NCI-H345 (cell line): ENCODE measurements at places on chromosomes 6 and 20.

DNA sequence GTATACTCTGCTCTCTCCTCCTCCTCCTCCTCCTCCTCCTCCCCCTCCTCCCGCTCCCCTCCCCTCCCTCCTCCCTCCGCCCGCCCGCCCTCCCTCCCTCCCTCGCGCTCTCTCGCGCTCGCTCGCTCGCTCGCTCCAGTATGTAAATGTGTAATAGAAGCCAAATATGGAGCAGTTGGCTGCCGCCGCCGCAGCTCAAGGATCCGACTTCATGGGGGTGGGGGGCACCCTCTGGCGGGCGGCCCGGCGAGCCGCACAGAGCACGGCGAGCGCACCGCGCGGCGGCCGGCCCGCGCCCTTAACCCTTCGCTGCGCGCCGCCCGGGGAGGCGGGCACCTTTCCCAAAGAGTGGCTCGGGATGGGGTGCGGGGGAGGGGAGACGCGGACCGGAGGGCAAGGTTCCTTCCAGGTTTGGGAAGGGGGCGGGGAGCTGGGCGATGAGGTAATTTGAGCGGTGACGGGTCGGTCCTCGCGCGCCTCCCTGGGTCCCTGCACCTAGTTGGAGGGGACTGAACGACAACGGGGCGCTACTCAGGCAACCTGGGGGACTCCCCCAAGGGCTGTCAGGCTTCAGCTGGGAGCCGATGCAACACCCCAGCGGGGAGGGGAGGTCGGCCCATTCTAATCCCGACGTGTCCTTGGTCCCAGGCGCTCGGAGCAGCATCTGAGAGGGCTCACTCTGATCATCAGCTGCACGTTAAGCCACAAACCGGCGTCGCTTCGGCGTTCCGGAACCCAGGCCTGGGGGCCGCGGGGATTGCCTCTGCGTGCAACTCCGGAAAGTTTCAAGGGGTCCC lies 409 bp upstream of the ATXN1 start:
- peak; percentile 47 for DNase-seq

DNA sequence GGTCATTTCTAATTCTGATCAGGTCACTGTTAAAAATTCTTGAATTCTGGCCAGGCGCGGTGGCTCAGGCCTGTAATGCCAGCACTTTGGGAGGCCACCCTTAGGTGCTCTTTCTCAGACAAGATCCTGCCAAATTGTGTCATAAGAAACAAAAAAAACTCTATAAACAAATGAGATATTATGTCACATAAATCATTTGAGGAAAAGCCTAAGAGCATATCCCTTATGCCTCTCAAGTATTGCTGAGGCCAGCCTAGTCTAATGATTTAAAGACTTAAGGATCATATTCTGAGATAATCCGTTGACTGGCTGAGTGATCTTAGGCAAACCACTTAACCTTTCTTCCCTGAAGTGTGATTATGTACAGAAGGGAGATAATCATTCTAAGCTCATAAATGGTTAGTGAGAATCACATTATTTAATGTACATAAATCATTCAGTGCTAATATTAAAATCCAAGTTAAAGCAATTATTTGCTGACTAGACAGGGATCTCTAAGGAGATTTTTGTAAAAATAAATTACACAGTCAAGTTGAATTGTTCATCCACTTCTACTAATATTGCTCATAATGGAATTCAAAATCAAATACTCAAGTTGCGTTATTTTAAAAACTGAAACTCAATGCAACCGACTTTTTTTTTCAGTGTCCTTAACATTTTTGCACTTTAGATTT lies 365.4 kb downstream of the PHF3 start:
- DNase-seq = no peak

DNA sequence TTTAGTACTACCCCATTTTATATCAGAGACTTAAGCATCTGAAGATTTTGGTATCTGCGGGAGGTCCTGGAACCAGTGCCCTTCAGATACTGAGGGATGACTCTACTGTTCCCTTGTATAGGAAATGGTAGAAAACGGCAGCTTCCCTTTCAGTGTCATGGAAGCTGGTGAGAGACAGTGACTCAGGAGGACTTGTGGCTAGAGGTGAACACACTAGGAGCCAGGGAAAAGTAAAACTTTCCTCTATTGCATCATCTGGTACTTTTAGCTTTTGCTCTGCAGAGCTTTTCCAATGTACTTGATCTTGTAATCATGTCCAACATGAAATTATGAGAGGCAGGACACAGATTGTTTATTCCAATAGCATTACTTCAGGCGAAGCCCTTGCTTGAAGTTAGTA lies 45.0 kb downstream of the RNF144B start:
- no peak for DNase-seq

DNA sequence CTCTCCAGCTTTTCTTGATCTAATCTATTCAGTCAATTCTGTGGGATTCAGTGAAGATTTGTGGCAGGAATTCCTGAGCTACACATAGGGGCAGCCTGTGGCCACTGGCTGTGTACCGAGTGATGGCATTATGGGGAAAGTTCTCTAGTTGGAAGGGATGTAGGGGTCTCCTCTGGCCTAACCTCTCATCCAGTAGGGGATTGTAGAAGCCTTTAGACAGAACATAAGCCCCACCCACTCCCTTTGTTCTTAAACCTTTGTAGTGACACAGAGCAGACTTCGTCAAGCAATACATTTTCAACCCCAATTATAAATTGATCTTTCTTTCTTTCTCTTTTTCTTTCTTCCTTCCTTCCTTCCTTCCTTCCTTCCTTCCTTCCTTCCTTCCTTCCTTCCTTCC lies 188.9 kb downstream of the QKI start:
- no peak for DNase-seq

- no peak for DNase-seq
Measured at GRCh38 chr6:159376516-159377158, 207.4 kb downstream of the FNDC1 start.

DNA sequence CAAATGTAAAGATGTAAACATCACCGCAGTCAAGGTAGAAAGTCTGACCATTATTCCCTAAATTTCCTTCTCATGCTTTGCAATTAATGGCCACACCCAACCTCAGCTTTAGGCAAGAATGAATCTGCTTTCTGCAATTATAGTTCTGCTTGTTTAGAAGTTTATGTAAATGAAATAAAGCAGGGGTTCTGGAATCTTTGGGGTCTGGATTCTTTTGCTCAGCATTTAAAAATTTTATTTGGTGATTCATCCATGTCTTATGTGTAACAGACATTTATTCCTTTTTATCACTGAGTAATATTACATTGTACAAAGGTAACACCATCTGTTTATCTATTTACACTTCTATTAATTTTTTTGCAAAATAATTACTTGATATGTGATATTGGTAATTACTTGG lies 613.6 kb downstream of the UTRN start:
- no peak for DNase-seq

DNA sequence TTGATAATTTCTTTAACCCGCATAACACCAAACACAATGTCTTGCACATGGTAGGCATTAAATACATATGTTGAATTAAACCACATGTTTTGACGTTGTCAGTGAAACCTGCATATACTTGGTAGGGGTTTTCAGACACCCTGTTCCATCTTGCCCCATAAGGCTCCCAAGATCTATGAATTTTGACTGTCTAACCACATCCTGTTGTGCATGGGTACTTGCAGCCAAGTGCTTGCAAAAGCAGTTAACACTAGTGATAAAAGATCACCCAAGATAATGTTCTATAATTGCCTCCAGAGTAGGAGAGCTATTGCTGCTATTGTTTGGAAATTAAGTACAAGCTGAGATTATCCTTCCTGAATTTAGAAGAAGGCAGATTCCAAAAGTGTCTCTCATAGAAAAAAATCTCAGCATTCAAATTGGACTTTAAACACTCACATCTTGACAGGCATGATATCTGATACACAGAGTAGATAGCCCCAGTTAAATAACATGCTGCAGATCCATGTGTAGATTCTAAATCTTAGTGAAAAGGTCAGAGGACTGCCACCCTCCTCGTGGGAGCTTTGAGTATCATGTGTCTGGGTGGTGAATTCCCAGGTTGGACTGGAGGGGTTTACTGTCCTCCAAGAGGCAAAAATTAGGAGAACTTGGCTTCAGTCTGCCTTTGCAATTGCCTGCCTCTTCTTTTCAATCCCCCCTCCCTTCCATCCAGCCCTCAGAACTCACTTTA lies 25.8 kb upstream of the CCN6 start:
- DNase-seq = no peak

GRCh38 chr20:6769903-6770785 lies 2.7 kb downstream of the BMP2 start:
- no peak for DNase-seq

GRCh38 chr20:41627611-41628244 lies 9.6 kb upstream of the CHD6 start:
- no peak for DNase-seq

DNA sequence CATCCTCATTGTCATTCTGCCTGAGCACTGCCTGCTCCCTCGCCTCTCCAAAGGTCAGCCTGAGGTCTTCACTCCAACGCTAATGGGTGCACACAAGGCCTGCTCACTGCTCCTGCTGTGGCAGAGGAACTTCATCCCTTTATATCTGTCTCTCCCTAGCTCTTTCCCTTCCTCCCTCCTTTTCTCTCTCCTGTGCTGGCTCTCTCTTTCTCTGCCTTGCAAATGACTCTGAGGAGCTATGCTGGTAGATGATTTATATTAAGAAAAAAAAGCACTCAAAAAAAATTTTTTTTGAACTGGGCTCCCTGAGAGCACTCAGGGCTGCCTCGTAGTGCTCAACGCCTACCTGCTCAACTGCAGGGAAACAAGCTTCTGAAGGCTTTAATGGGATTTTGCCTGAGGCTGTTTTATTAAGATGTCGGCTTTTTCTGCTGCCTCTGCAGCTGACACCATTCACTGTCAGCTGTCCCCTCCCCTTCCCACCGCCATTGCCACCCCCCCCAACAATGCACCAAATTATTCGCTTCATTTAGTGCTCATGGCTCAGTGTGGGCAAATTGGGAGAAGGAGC lies 137.7 kb upstream of the DEFB112 start:
- DNase-seq = peak; percentile 85

DNA sequence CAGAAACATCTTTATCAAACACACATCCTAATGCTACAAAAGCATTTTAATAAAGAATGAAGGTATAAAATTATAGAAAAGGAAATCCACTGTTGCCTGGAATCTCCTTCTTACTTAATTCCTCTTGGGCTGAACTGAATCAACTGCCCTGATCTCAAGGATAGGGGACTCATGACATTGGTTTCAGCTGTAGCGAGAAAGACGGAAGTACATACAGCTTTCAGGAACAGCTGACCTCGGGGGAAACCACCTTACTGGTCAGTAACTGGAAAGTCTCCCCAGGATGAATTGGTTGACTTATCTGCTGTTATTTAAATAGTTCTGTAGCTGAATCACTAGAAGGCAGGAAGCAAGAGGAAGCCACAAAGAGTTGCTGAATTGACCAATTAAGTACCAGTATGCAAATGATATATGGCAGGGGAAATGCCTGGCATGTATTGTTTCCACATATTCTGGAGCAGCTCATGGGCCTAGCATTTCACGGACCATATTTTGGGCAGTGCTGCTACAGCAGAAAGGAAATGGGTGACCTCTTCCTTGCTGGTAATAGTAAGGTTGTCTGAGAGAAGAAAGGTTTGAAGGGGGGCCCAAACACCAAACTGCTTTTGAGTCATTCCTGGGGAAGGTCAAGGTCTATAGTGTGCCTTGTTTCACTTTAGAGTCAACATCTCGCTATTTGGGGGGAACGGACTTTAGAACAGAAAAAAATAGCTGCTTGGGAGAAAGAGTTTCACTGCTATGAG lies 43.7 kb upstream of the MAP7 start:
- no peak for DNase-seq

DNA sequence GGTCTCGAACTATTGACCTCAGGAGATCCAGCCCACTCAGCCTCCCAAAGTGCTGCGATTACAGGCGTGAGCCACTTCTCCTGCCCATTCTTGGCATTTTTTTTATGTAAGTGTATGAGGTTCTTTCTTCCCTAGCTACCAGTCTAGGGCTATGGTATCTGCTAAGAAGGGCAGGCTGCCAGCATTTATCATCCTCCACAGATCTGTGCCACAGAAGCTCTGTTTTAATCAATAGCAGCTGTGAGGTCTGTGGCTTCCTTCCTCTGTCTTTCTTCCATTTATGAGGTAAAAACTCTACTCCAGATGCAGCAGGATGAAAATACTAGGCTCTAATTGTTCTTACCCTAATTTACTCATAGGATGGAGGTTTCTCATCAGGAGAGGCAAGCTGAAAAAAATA lies 1382.4 kb upstream of the ADGRB3 start:
- DNase-seq = no peak

DNA sequence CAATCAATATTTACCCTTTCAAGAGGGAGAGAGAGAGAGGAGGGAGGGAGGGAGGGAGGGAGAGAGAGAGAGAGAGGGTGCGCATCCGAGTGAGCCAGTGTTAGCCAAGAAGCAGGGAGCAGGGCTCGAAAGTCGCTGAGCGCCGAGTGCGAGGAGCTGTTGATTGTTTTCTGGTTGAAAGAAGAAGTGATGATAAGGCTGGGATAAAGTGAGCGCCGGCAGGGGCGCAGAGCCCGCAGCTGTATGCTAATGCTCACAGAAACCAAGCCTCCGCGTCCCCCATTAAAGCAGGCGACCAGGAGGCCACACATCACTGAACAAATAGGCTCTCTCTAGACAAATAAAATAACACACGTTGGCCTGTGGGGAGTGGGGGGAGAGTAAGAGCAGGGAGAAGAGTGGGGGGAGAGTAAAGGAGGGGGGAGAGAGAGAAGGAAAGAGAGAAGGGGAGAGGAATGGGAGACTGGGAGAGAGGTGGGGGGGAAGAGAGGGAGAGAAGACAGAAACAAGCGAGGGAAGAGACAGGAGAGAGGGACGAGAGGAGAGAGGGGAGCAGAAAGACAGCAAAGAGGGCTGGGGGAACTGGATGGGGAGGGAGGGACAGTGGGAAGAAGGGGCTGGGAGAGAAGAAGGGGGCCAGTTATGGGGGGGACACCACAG lies 5.0 kb upstream of the INSM1 start:
- DNase-seq = peak; percentile 97

- DNase-seq = no peak
Measured at GRCh38 chr20:63167026-63167917, 48.7 kb downstream of the YTHDF1 start.

- DNase-seq = no peak
Measured at GRCh38 chr6:42257614-42258013, 40.0 kb upstream of the MRPS10 start.

DNA sequence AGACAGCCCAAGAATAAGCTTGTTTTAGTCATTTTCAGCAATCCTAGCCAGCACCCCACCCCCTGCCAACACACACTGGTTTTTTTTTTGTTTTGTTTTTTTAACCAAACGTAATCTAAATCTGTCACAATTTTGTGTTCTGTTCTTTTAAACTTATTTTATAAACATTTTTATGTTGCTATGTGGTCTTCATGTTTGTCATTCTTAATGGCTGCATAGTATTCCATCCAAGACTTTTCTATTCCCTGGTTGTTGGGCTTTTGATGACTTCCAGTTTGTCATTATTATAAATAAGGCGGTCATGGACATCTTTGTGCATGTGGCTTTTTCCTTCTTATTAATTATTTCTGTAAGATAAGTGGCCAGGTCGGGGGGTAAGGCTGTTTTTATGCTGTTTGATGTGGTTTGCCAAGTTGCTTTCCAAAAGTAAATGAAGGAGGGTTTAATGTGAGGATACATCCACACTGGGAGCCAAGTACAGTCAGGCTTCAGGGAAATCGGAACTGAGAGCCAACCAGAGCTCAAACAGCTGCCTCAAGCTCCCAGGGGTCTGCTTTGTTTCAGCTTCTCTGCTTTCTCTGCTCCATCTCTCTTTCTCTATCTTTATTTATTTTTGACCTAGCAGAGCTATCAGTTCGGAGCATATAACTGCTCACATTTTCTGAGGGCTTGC lies 125.8 kb downstream of the VEGFA start:
- DNase-seq = peak; percentile 37
